ENCODE measurements at places on chromosomes 5 and 9.

DNA sequence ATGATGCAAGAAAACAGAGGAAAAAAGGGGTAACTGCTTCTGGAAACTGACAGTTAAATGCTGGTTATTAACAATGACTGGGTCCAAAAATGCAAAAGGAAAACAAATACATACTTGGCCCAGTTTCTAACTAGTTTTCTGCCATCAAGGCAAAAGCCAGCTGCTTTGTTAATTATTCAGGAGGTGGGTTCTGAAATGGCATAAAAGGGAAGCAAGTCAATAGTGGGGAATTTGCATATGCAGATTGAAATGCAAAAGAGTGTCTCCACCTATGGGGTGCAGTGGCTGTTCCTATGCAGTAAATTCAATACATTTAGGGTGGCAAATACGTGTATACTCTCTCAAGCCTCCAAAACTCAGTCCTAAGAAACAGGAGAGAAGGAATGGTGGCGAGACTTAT, 33.4 kb downstream of the BARHL1 start:
- no peak for DNase-seq

DNA sequence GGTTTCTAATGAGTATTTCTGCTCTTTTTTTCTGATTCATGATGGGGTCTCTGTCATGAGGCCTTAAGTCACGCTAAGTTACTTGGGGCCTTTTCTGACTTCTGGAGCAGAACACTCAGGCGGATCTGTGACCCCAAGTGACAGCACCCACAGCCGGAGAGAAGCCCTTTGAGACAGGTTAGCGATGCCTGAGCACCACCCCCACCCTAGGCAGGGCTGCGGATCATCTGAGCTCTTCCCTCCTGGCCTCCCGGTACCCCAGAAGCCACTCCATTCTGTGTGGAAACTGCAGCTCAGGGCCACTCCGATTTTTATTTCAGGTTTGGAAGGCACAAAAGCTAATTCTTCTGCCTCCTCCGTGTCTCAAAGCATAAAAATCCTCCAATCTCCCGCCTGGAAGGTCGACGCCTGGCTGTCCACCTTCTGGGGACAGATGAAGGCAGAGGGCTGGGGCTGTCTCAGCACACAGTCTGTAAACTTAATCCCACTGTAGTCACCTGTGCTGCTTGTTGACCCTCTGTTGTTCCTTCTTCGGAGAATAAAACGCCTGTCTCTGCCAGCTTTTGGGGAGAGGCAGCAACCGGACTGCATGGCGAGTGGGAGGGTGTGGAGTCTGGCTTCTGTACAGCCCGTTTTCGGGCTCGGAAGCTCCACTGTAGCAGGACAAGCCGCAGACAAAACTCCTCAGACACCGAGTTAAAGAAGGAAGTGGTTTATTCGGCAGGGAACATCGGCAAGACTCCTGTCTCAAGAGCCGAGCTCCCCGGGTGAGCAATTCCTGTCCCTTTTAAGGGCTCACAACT, 88.8 kb downstream of the SPRY4 start:
- no peak for DNase-seq

DNA sequence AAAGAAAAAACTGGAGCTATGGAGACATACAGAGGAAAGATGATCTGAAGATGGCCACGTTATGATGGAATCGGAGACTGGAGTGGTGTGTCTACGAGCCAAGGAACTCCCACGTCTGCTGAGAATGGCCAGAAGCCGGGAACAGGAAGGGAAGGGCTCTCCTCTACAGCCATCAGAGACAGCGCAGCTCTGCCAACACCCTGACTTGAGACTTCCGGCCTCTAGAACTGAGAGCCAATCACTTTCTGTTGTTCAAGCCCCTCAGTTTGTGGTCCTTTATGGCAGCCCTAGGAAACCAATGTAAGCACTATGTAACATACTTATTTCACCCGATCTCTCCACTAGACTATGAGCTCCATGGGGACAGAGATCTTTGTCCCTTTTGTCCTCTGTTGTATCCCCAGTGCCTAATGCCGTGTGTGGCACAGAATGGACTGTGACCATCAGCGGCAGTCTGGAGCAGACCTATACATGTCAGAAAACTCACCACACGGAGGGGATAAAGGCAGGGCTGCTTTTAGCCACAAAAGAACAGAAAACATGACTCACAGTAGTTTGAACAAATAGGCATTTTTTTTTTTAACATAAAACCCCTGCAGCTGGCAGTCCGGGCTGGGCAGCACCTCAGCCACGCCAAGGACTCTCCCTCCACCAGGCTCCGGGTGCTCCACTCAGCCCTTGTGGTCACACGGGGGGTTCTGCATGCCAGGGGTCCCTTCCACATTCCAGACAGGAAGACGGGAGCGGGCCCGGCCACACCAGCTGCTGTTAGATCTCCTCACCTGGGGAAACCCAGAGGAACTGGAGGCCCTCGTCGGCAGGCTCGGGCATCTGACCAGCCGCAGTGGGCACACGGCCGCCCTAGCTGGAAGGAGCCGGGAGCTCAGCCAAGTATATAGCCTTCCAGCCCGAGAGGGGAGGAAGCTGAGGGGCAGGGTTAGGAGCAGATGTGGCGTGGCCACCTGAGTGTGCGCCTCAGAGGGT, 16.1 kb upstream of the MXD3 start:
- peak; percentile 83 for DNase-seq

DNA sequence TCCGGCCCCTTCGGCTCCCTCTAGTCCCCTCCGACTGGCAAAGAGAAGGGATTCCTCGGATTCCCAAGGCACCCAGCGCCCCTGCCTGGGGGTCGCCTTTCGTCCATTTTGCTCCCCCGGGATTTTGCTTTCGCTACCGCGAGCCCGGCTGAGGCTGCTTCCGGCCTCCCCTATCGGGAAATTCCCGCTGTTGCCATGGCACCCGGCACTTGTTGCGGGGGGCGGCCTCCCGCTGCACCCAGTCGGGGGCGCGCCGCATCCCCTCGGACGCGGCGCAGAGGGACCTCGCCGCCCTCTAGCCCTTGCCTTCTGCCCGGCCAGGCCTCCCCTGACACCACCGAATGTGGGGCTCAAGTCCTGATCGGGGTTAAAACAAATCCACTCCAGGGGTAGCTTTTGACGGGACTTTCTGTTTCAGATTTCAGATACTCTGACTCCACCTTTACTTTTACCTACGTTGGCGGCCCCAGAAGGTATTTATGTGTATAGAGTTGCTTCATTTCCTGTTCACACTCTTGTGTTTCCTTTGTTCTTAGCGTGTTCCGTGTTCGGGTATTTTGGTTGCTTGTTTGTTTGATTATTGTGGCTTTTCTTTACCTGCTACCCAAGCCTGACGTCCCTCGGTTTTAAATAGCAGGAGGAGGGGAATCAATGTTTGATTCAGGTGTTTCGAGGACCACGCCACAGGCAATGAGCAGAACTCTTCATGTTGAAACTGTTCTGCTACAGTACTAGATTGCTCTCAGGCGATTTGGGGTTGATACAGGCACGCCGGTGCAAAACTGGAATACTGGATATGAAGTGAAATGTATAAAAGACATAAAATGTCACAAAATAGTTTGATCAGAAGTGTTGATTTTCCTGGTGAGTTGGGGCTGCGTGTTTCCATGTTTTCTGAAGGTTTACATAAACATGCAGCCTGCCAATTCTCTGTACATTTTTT, 1.5 kb downstream of the PARP8 start:
- peak; percentile 34 for DNase-seq

DNA sequence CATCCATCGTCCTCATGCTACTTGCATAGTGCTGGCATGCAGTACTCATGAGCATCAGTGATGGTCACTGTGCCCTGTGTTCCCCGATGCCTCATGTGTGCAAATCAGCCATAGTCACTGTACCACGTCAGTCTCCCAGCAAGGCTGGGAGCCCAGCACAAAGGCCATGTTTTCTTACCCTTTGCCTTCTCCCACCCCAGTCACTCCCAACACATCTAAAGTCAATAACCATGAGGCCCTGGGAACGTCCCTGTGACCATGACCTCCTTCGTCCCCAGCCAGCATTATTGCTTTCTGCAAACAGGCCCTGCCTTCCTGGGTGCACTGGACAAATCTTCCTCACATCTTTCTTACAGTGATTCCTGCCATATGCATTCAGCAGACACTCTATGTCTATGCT, 406.1 kb downstream of the ICE1 start:
- DNase-seq, result no peak

- no peak for DNase-seq
Measured at GRCh38 chr5:13552361-13552760, 392.1 kb downstream of the DNAH5 start.

GRCh38 chr5:99005506-99005905, 76.7 kb upstream of the CHD1 start:
- peak; percentile 51 for DNase-seq

GRCh38 chr5:34533582-34534522, 122.3 kb upstream of the RAI14 start:
- peak; percentile 90 for DNase-seq

- no peak for DNase-seq
Measured at GRCh38 chr5:112886975-112887374, 25.9 kb downstream of the SRP19 start.

GRCh38 chr9:116870566-116870965, 183.5 kb downstream of the TRIM32 start:
- no peak for DNase-seq

DNA sequence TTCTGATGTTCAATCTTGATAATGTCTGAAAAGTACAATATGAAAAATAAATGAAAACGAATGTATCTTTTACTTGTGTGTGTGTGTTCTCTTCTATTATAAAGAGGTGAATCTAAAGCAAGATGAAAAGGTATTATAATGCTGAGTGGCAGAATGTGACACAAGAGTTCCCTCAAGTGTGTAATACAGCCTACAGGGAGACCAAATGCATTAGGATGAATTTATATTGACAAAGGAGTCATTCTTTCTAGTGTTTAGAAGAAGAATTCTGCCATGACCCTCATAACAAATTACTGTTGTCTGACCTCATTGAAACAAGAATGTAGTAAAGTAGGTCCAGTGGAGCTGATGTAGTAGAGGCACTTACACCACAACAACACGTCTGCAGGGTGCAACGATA, 1119.0 kb upstream of the CDH10 start:
- no peak for DNase-seq

Data from fibroblast of mammary gland (primary cell).